ENCODE measurements at places on chromosomes 7 and 10. TPM values are rescaled to one million over a fixed set of nuclear protein-coding genes. Genes with fewer than 3 reads are reported as not detected.

DNA sequence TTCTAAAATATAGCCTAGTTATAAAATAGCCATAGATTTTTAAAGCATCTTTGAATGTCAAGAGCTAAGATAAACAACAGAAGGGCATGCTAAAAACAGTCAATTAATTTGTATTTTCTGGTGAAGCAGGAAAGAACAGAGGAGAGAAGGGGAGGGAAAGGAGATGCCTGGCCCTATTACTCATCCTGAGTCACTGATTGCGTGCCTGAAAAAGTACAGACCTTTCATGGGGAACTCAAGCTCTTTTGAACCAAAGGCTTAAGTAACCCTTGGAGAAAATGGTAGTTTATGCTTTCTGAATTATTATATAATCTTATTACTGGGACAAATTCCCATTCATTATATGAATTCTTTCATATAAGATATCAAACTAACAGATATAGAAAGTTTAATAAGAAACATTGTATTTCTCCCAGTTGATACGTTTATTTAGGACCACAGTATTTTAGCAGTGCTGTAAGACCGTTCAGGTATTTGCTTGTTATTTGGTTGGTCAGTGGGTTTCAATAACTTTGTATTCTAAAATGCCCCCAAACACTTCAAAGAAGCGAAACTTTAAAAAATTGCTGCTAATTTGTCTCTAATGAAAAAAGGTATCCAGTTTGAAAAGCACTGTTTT lies 151.3 kb downstream of the HGF start:
- DNase-seq = no peak
- no peaks in the 10 kb centered on the region for H3K27me3 ChIP-seq
- no peaks in the 10 kb centered on the region for H3K4me1 ChIP-seq
- H3K4me3 ChIP-seq = no peak overlapping the region
- H3K36me3 ChIP-seq = no peaks in the 10 kb centered on the region

GRCh38 chr10:124478515-124478914 lies 16.9 kb downstream of the LHPP start:
- no peak for DNase-seq
- no peak overlapping the region for H3K27ac ChIP-seq
- H3K4me3 ChIP-seq = no peak overlapping the region
- H3K4me1 ChIP-seq = peaks cover 10% of the 10 kb centered on the region
- no peaks in the 10 kb centered on the region for H3K27me3 ChIP-seq

- H3K4me1 ChIP-seq = peaks cover 4% of the 10 kb centered on the region
- H3K4me3 ChIP-seq = no peak overlapping the region
- no peaks in the 10 kb centered on the region for H3K27me3 ChIP-seq
- no peaks in the 10 kb centered on the region for H3K36me3 ChIP-seq
These were observed 255.3 kb downstream of the FZD1 start for GRCh38 chr7:91519241-91520158.

- no peak overlapping the region for H3K27ac ChIP-seq
- H3K27me3 ChIP-seq = peaks cover 99% of the 10 kb centered on the region
- peak overlapping the region; percentile 81 for H3K4me3 ChIP-seq
- H3K4me1 ChIP-seq = peaks cover 19% of the 10 kb centered on the region
- no peaks in the 10 kb centered on the region for H3K36me3 ChIP-seq
These were observed 9.4 kb downstream of the NXPH1 start for GRCh38 chr7:8442814-8443304.

GRCh38 chr7:135790371-135790977 lies 41.9 kb upstream of the FAM180A start:
- no peak overlapping the region for H3K27ac ChIP-seq
- DNase-seq = no peak
- H3K27me3 ChIP-seq = no peaks in the 10 kb centered on the region
- peaks cover 5% of the 10 kb centered on the region for H3K4me1 ChIP-seq
- H3K4me3 ChIP-seq = no peak overlapping the region

- H3K4me1 ChIP-seq = no peaks in the 10 kb centered on the region
- H3K27me3 ChIP-seq = peaks cover 9% of the 10 kb centered on the region
- no peaks in the 10 kb centered on the region for H3K36me3 ChIP-seq
- no peak overlapping the region for H3K4me3 ChIP-seq
- no peak overlapping the region for H3K27ac ChIP-seq
These were observed 25.3 kb upstream of the FOXL3 start for GRCh38 chr7:264541-265191.

- no peak overlapping the region for H3K27ac ChIP-seq
- no peaks in the 10 kb centered on the region for H3K27me3 ChIP-seq
- no peaks in the 10 kb centered on the region for H3K36me3 ChIP-seq
- H3K4me1 ChIP-seq = peaks cover under 1% of the 10 kb centered on the region
- no peak for DNase-seq
These were observed 223.7 kb downstream of the CXCL12 start for GRCh38 chr10:44161184-44161583.

DNA sequence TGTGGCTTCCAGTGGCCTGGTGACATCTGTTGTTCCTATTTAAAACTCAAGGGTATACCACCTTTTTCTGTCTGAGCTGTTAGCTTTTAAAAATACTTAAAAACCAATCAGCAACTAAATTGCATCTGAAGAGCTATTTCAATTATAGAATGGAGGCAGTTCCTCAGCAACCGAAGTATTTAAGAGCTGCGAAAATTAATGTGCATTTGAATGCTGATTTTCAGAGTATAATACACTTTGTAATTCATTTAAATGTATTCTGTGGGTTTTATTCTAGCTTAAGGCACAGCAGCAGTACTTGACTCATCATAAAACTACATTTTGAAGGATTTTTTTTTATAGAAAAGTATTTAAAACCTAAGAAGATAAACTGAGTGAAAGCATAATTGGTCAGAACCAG lies 404.9 kb upstream of the PRKCQ start:
- DNase-seq = no peak
- H3K36me3 ChIP-seq = no peaks in the 10 kb centered on the region
- no peak overlapping the region for H3K4me3 ChIP-seq
- H3K4me1 ChIP-seq = peaks cover 4% of the 10 kb centered on the region
- H3K27ac ChIP-seq = no peak overlapping the region

GRCh38 chr7:155353256-155353897 lies 55.7 kb downstream of the INSIG1 start:
- H3K36me3 ChIP-seq = no peaks in the 10 kb centered on the region
- H3K4me3 ChIP-seq = no peak overlapping the region
- no peak for DNase-seq

The HOGA1 gene
- 0.57 TPM for total RNA-seq

The RSPH10B2 gene
- 1.1 TPM for total RNA-seq

The TBC1D12 gene
- 9.0 TPM for total RNA-seq

The THAP5 gene
- 19.0 TPM for total RNA-seq

All from type B pancreatic cell (in vitro differentiated cells).